Cortex of kidney (tissue), 1 donor: ENCODE measurements at places on chromosomes 4 and X.

- DNase-seq, result no peak
Observed at GRCh38 chrX:140480765-140481164, 24.1 kb downstream of the SOX3 start.

GRCh38 chrX:114797494-114797893 lies 213.6 kb downstream of the HTR2C start:
- no peak for DNase-seq

- DNase-seq, result no peak
Observed at GRCh38 chr4:57044279-57044678, 65.6 kb downstream of the POLR2B start.

GRCh38 chr4:182179751-182180150 lies 63.5 kb upstream of the TENM3 start:
- DNase-seq, result no peak
